ENCODE measurements at places on chromosomes 2 and 18. TPM values are rescaled to one million over a fixed set of nuclear protein-coding genes. Genes with fewer than 3 reads are reported as not detected.

DNA sequence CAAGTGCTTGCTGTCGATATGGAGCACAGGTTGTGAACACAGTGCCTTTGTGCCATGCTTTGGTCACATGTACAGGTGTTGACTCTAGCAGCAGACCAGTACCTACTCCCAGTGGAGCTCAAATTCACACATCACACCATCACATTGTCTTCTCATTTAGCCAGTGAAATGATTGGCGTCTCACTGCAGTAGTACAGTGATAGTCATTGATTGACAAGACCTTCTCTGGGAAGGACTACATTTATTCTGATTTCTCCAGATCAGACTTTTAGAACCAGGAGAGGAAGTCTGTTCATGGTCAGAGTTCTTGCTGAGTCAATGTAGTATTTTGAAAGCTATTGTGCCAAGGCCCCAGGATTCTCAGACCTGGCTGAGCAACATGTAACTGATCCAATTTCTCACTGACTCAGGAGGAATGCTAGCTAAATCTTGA, 75.2 kb downstream of the FMNL2 start:
- no peaks in the 10 kb centered on the region for H3K27me3 ChIP-seq
- H3K4me3 ChIP-seq: no peak overlapping the region
- no peaks in the 10 kb centered on the region for H3K36me3 ChIP-seq
- H3K4me1 ChIP-seq: peaks cover 1% of the 10 kb centered on the region
- no peak overlapping the region for H3K27ac ChIP-seq
- no peak for DNase-seq

The RTN4 gene
- total RNA-seq: 140 TPM

GRCh38 chr2:213320604-213321003, 36.3 kb downstream of the SPAG16 start:
- DNase-seq: no peak
- H3K36me3 ChIP-seq: no peaks in the 10 kb centered on the region
- H3K27ac ChIP-seq: no peak overlapping the region
- H3K27me3 ChIP-seq: no peaks in the 10 kb centered on the region
- no peaks in the 10 kb centered on the region for H3K4me1 ChIP-seq
- no peak overlapping the region for H3K4me3 ChIP-seq

DNA sequence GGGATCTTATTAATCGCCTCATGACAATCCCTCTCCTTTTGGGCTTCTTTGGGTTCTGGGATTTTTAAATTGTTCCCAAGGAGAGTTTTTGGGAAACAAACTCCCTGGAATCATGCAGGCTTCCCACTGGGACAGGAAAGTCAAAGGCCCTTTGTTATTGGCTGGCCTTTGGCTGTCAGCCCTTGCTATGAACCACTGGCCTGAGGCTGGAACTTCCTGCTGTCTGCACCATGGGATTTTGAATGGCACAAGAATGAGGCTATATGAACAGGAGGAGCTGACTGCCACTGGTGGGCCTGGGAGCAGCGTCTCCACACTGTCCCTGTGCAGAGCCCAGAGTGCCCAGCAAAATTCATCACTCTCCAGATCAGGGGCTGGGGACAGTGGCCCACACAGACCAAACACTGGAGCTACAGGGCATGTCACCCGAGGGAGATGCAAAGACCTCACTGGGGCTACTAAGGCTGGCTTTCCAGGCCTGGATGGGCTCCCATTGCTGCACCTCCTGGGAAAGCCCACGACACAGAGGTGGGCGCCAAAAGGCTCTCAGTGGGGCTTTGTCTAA, 35.7 kb downstream of the STEAP3 start:
- DNase-seq: no peak
- no peaks in the 10 kb centered on the region for H3K36me3 ChIP-seq
- H3K27me3 ChIP-seq: no peaks in the 10 kb centered on the region

- no peaks in the 10 kb centered on the region for H3K4me1 ChIP-seq
- H3K36me3 ChIP-seq: no peaks in the 10 kb centered on the region
- no peaks in the 10 kb centered on the region for H3K27me3 ChIP-seq
Measured at GRCh38 chr2:1837458-1837857, 93.1 kb upstream of the PXDN start.

GRCh38 chr18:11909591-11910026, 1.5 kb upstream of the MPPE1 start:
- H3K27ac ChIP-seq: peak overlapping the region; percentile 93
- H3K36me3 ChIP-seq: no peaks in the 10 kb centered on the region
- no peaks in the 10 kb centered on the region for H3K4me1 ChIP-seq
- H3K27me3 ChIP-seq: no peaks in the 10 kb centered on the region

Data from Peyer's patch (tissue), 4 donors.